ENCODE measurements at places on chromosomes 1 and 21.

GRCh38 chr1:20318971-20319370 is 28.3 kb downstream of the VWA5B1 start:
- no peak for DNase-seq

GRCh38 chr21:23384679-23385078 is 2222.6 kb downstream of the MRPL39 start:
- DNase-seq, result no peak

DNA sequence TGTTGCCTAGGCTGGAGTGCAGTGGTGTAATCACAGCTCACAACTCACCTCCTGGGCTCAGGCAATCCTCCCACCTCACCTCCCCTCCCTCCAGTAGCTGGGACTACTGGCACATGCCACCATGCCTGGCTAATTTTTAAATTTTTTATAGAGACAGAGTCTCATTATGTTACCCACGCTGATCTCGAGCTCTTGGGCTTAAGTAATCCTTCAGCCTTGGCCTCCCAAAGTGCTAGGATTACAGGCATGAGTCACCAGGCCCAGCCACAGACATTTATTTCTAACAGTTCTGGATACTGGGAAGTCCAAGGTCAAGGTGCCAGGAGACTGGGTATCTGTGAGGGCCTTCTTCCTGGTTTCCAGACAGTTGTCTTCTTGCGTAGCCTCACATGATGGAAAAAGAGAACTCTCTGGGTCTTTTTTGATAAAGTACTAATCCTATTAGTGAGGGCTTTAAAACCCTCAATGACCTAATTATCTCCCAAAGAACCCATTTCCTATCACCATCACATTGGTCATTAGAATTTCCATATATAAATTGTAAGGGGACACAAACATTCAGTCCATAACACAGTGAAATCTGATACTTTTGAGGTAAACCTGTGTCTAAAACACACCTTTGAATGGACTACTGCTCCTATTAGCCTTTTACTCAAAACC is 67.9 kb downstream of the PHACTR4 start:
- DNase-seq, result peak; percentile 71

- no peak for DNase-seq
Observed at GRCh38 chr1:29548091-29548490, 311.8 kb downstream of the PTPRU start.

DNA sequence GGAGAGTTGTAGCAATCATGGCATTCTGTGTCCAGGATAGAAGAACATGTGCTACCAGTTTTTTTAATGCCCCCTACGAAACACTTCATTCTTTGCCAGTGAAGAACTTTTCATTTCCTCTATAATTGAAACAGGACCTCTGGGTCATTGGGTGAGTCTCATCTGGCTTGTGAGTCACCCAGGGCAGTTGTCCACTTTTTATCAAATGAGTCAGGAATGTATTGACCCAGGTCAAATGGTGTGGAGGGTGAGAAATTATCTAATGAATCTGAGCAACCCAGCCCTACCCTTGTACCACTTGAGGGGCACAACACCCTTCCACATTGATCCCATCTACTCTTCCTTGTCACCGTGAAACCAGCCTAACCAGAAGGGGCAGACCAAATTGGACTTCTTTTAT is 417.3 kb upstream of the PROX1 start:
- DNase-seq, result no peak

- DNase-seq, result no peak
Observed at GRCh38 chr1:182679684-182680083, 4.7 kb downstream of the RGS8 start.

GRCh38 chr21:20641241-20641640 is 357.0 kb upstream of the NCAM2 start:
- no peak for DNase-seq

DNA sequence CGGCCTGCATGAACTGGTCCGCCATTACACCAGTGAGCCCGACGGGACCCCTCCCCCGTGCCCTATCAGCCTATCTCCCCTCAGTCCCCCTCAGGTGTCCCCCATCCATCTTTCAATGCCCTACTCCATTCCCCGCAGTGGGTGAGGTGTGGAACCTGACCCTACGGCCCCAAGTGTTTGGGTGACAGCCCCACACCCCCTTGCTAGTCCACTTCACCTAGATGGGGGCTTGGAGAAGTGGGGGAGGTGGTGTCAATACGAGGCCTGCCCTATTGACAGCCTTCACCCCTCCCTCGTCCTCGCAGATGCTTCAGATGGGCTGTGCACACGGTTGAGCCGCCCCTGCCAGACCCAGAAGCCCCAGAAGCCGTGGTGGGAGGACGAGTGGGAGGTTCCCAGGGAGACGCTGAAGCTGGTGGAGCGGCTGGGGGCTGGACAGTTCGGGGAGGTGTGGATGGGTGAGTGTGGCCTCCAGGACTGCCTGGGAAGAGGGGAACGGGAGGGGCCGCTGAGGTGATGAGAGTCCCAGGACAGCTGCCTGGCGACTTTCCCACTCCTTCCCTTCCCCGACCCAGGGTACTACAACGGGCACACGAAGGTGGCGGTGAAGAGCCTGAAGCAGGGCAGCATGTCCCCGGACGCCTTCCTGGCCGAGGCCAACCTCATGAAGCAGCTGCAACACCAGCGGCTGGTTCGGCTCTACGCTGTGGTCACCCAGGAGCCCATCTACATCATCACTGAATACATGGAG is 15.7 kb upstream of the HDAC1 start:
- DNase-seq, result no peak

- DNase-seq, result peak; percentile 9
Observed at GRCh38 chr1:162905174-162906158, 44.5 kb upstream of the CCDC190 start.

DNA sequence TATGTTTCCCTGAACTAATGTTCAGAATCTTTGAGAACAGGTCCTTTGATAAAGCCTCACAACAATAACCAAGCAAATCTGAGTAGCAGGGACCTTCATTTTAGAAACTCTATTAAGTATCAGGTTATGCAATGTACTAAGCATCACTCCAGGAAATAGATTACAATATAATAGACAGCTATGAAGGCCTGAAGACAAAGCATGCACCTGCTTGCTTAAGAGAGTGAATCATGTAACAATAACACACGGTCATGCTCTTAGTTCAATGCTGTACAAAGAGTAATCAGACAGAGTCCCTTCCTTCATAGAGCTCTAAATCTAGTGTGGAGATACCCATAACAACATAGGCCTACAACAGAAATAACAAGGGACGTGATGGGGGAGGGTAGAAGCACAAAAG is 8.1 kb upstream of the CMPK1 start:
- peak; percentile 25 for DNase-seq

DNA sequence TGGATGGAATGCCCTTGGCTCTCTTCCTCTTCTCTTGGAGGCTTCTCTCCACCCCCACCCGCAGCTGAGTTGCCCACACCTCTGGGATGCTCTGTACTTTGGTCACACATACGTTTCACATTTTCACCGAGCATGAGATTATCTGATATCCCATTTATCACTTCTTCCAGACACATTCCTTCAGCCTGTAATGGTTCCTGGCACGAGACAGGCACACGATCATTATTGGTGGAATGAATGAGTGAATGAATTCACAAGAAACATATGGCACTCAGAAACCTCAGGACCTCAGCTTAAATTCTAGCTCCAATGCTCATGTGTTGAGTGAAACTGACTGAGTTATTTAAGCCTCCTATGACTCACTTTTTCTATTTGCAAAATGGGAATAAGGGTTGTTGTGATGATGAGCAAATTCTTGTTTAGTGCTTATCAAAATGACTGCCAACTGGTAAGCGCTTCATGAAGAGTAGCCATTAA is 242.7 kb upstream of the JUN start:
- no peak for DNase-seq
